Stimulated activated naive CD4-positive, alpha-beta T cell treated with Interleukin-2 at 50 U/mL for 16 hours (primary cell): ENCODE measurements at places on chromosomes 4 and X.

DNA sequence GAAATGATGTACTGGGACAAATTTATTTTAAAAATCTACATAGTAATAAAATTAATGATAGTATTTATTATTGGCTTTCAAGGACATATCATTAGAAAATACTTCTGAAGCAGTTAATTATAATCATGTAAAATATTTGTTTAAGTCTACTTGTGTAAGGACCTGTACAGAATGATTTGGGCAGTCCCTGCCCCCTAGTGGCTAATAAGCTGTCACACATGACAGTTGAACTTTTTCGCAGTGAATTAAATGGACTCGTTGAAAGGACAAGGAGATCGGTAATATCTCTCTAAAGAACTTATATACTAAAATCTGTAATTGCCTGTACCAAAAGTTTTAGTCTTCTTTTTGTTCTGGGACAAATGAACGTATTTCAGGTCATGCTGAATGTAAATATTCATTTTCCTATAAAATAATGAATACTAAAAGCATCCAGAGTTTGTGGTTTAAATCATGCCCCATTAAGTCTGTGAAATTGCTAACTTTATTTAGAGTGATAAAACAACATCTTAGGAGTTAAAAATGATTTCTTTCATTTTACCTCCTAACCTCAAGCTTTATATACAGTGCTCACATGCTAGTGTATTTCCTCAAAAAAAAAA lies 13.6 kb downstream of the EXOC1 start:
- DNase-seq: peak; percentile 2

DNA sequence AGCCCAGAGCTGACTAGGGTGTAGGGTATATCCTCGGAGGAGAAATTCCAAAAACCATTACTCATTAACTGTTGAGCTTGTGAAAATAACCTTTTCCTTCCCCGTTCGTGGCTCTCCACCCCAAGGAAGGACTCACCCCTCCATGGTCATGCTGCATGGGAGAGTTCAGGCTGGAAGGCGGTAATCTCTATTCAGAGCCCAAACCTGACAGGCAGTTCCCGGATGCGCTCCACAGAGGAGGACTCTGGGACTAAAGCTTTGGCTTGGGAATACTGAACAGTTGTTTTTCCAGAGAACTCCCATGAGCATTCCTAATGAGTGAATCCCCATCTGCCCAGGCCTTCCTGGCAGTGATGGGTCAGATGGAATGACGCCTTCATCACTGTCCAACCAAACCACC lies 125.4 kb downstream of the BCOR start:
- no peak for DNase-seq

DNA sequence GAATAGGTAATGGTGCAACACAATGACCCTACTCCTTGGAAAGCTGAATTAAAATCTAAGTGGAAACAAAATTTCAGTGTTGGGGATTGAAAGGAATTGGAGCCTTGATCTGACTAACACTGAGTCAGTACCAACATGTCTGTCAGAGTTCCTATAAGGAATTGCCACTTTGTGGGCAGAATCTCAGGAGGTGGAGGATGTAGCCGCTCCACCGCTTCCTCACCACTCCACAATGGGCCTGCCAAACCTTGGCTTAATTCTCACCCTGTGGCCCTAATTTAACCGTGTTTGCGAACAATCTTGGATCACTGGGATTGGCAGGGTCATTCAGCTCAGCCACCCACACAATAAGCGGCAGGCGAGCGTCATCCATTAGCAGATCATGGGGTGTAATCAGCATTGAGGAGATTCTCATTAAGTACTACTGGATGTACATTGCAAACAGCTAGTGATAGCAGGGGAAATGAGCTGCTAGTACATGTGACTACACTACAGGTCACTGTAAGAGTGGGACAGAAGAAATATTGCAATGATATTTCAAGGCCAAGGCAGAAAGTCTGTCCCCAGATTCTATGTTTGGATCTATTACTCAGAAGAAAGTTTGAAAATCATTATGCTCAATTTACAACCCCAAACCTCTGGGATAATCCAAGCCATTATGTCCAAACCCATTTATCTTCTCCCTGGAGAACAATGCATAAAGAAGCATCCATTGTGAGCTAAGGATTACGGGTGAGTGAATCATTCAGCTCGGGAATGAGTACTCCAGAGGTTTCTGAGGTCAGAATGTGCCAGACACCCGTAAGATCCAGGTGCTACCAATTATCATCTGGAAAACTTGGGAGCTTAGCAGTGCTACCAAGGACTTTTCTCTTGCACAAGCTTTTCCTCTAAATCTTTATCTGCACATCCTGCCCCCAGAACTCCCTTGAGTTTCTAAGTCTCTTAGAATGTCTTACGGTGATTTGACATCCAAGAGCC lies 5.8 kb downstream of the SRPX start:
- DNase-seq: no peak

DNA sequence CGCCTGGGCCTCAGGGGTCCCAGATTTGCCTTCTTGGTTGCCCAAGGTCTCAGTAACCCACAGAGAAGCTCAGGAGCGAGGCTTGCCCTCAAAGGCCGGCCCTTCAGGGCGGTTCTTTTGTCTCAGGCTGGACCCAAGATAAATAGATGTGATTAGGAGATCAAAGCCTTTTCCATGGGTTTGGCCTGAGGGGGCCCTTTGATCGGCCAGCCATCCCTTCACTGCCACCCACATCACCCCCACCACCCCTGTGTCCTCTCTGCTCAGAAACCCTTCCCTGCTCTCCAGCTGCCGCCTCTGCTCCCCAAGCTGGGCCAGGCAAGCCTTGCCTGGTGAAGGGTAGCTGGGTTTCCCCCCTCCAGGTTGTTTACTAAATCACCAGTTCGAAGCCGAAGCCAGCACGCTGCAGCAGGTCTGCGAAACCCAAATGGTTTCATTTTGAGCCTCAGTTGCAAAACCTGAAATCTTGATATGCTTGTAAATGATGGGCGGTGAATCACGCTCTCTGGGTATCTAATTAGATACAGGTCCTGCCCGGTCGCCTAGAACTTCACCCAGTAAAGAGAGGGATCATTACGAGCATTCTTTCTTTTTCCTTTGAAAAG lies 202.6 kb upstream of the BCOR start:
- DNase-seq: peak; percentile 31

DNA sequence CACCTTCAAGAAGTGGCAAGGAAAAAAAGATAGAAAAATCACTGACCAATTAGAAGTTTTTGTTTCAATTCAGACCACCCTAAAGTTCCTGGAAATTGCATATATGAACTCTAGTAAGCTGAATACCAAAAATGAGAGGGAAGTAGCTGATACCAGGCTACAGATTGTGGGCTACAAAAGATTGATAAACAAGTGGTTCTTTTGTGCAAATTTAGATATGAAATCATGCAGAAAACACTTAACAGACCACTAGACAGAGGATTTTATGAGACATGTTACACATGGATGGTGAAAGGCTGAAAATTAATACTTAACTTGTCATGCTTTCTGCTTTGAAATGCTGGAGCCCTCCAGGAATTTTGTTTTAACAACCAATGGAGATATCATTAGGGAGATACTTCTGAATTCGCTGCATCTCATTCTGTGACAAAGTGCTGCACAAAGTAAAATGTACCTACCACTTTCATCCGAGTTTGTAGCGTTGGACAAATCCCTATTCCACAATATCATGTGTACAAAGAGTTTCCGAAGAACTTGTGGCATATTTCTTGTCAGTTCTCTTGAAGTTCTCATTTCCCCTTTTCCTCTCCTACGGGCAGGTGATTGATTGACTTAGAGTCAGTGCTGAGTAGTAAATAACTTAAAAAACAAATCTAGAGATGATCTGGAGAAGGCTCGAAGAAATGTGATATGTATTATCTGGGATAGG lies 235.0 kb downstream of the PALLD start:
- DNase-seq: no peak

DNA sequence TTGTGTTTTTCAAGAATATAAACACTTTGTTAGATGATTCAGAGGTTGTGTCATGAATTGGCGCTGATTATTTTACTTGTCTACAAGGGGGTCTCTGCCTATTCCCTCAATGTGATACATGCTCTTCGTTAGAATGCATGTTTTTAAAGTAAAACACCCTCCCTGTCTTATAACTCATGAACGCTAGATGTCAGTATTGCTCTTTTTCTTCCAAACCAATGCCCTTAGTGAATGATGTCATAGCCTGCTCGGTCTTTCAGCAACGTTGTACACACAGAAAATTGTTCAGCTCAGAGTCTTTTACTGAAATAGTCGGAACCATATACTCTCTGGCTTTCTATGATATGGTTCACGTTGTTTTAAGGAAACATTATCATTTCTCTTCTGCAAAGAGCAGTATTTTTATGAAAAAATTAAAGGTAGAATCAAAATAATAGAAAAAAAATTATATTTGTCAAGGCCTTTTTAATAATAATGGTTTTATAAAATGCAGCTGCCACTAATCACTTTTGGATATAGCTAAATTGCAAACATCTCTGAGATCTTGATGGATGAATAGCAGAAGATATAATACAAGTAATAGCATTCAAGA lies 292.9 kb downstream of the TLL1 start:
- no peak for DNase-seq

DNA sequence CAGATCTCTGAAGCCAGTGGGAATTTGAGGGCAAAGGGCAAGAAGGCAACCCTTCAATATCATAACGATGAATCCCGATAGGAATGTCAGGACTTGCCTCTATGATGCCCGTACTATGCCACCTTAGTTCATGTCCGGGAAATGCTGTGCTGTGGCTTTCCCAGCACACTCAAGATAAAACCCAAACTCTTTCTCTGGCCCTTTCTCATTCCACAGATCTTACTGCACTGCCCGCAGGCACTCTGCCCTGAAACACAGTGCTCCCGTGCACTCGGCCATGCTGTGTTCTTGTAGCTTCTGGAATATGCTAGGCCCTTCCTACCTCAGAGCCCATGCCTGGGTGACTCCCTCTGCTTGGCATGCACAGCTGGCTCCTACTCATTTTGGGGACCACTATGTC lies 26.3 kb downstream of the SORCS2 start:
- DNase-seq: no peak

DNA sequence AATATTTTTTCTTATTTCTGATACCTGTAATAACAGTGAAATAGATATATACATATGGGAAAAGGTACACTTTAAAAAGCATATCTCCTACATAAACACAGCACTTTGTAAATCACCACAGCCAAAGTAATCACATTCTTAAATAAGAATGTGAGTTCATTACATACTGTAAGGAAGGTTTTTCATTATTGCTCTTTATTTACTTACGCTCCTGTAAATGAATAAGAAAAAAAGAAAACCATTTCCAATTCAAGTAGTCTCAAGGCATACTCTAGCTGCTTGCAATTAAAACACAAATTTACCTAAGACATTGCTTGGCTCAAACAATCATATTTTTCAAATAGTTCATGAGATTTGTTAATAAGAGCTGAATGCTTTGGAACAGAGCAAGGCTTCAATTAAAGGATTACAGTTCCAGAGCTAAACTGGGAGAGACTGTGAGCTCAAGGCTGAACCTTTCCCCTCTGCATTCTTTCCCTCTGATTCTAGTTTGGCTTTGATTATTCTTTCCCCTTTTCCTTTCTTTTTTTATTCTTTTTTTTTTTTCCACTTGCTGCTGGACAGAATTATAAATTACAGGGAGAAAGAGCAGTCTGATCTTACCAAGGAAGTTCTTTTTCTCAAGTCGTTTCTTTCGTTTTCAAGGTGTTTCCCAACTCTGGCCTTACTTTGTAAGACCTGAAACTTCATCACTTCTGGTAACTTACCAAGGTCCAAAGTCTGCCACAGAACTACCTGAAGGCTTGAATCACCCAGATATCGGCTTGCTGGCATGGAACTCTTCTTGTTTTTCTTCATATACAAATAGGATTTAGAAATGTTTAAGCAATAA lies 278.3 kb downstream of the INPP4B start:
- no peak for DNase-seq

- DNase-seq: no peak
Observed at GRCh38 chr4:180377741-180378140, 1865.5 kb upstream of the TENM3 start.

DNA sequence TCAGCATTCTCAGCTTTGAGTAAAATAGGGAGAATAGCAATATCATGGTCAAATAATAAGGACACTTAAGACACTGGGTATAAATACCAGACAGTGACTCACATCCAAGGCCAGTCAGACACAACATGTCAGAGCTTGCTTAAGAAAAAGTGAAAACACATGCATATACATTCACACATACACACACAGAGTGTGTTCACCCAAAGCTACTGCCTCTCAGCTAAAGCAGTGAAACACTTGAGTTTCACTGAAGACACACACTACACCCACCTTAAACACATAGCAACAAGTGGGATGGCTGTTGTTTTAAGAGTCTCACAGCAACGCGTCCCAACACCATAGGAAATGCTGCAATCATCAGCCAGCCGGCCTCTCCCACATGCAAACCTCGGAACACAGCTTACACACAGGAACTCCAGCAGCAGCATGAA lies 14.4 kb downstream of the SHROOM4 start:
- DNase-seq: no peak

- DNase-seq: no peak
Observed at GRCh38 chr4:176721459-176721858, 71.3 kb downstream of the VEGFC start.

DNA sequence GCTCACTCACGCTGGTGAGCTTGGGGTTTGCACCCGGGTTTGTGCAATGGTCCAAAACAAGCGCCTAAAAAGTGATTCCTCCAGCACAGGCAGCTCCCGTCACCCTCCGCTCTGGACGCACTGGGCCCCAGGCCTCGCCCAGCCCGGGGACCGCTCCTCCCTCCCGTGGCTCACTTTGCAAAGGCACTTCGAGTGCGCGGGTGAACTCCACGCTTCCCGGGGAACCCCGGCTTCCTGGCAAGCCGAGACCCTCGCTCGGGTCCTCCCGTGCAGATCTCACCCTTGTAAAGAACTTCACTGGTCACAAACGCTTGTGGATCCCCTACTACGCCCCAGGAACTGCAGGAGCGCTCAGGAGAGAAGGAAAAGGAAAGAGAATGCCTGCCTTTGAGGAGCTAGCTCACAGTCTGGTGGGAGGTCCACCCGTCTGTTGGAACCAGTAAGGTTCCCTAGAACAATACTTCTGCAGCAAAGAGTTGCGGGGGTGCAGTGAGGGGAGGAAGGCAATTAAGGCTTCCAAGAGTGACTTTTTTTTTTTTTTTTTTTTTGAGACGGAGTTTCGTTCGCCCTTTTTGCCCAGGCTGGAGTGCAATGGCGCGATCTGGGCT lies at the start of gene CTPS2:
CTPS2 (minus strand) TSS at position 122 of the 608 bp plus-strand sequence. CDS start 9,767 bp downstream, outside the sequence.
- peak; percentile 36 for DNase-seq

GRCh38 chr4:17567271-17567670 lies 9.7 kb upstream of the LAP3 start:
- no peak for DNase-seq

DNA sequence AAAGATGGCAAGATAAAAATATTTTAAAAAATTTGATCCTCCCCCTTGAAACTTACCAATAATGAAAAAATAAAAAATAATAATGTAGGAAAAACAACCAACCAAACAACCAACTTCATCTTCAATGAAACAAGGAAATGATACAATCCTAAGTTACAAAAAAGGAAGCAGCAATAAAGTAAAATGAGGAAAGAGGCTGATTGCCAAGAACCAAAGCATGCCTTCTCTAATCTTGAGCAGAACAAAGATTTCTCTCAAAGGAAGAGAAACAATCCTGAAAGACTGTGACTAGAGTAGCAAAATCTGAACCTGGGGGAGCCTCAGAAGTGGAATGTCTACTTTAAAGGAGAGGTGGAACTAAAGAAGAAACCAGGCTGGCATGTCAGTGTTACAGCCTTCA lies 10.9 kb upstream of the WDFY3 start:
- DNase-seq: no peak

- DNase-seq: no peak
Observed at GRCh38 chr4:87112063-87112462, 108.4 kb downstream of the KLHL8 start.
